Activated naive CD8-positive, alpha-beta T cell treated with anti-CD3 and anti-CD28 coated beads, Interleukin-2, amount 50 U/mL, for 16 hours (primary cell): ENCODE measurements at places on chromosomes 12 and 14.

- no peak for DNase-seq
These were observed 678.7 kb upstream of the TMEM132C start for GRCh38 chr12:127588249-127588648.

DNA sequence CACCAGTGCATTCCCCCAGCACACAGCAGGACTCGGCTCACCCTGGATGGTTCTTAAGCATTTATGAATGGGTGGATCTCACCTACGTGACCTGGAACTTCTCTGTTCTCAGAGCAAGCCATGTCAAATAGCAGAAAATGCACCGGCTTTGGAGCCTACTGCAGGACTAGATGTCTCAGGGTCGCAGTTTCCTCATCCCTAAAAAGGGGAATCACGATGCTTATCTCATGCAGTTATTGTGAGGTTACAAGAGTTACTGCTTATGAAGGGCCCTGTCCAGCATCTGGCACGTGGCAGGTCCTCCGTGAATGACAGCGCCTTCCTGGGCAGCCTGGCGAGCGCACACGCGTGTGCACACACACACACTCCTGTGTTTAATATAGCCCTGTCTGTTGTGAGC is 128.5 kb downstream of the ETV6 start:
- DNase-seq: no peak

GRCh38 chr14:28321475-28322244 is 444.9 kb upstream of the FOXG1 start:
- DNase-seq: no peak

GRCh38 chr12:68560851-68561422 is 49.8 kb upstream of the RAP1B start:
- no peak for DNase-seq

GRCh38 chr14:22466491-22466890 is 122.5 kb downstream of the DAD1 start:
- DNase-seq: no peak

DNA sequence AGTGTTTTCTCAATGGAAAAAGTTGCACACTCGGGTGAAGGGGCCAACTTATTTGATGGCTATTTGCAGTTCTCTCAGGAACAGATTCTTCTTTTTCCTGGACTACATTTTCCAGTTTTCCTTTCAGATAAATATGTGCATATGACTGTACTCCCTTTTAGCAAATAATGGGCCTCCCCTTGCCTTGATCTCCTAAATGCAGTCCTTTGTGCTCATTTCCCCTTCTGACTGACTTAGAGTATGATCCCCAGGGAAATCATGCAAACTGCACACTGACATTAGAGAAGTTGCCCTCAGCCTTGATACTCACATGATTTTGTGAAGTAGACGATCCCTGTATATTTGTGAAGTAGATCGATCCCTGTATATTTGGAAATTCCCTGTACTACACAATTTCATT is 492.9 kb upstream of the NOVA1 start:
- DNase-seq: no peak

DNA sequence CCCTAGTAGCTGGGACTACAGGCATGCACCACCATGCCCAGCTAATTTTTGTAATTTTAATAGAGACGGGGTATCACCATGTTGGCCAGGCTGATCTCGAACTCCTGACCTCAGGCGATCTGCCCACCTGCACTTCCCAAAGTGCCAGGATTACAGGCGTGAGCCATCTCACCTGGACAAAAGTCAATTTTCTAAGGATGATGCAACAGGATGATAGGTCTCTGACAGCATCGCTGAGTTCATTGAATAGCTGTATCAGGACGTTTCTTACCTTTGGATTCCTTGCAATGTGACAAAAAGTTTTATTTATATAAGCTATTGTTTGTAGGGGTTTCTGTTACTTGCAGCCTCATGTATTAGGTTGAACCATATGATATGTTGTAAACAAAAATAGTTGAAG is 55.5 kb upstream of the PCED1B start:
- DNase-seq: no peak

DNA sequence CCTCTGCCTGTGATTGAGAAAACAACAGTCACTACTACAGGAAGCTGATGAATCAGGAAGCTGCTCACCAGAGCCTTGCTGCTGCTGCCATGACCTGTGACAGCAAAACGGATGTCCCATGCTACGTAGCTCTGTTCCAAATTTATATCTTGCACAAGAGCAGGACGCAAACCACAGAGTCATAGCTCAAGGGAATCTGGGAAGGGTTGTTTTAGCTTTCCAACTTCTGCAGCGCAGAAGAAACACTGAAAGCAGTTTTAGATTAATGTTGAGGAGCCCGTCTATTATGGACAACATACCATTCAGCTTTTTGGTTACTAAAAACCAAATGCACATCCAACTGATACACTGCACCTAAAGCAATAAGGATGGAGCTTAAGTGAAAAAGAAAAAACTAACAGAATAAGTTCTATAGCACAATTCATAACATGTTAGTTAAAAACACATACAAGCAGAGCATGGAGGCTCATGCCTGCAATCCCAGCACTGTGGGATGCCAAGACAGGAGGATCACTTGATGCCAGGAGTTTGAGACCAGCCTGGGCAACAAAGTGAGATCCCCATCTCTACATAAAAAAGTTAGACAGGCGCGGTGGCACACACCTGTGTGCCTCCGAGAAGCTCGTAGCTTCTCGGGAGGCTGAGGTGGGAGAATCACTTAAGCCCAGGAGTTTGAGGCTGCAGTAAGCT is 1.7 kb upstream of the ANKRD33 start:
- no peak for DNase-seq

DNA sequence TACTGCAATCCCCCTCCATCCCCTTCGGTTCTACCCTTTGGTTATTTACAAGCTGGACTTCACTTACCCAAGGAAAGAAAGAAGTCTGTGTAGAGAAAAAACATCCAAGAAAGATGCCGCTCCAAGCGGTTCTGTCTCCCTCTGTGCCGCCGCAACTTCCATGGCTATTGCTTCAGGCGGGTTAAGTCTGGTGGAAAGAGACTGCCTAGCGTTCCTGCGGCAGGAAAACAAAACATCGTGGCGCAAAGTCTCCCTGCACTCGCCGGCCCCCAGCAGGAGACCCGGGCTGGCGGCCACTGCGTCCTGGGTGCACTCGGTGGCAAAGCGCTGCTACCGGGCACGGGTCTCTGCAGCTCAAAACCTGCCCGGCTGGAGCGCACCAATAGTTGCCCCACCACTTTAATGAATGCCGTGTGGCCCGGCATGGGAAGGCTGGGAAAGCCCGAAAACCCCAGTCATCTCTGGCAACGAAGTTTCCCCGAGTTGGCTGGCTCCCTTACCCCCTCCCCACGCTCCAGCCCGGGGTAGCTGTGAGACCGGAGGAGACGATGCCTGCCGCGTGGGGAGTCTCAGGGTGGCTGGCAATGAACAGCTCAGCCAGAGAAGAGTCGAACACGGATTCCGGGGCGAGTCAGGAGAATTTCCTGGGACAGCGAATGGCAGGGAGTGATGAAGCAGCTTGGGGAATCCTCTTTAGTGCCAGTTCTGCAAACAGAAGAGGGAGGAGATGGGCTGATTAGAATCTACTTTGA is 3.5 kb upstream of the KCNK10 start:
- DNase-seq: no peak

- DNase-seq: no peak
These were observed 9.1 kb upstream of the EMP1 start for GRCh38 chr12:13187399-13187798.

GRCh38 chr12:58513301-58513834 is 406.9 kb downstream of the LRIG3 start:
- DNase-seq: no peak

DNA sequence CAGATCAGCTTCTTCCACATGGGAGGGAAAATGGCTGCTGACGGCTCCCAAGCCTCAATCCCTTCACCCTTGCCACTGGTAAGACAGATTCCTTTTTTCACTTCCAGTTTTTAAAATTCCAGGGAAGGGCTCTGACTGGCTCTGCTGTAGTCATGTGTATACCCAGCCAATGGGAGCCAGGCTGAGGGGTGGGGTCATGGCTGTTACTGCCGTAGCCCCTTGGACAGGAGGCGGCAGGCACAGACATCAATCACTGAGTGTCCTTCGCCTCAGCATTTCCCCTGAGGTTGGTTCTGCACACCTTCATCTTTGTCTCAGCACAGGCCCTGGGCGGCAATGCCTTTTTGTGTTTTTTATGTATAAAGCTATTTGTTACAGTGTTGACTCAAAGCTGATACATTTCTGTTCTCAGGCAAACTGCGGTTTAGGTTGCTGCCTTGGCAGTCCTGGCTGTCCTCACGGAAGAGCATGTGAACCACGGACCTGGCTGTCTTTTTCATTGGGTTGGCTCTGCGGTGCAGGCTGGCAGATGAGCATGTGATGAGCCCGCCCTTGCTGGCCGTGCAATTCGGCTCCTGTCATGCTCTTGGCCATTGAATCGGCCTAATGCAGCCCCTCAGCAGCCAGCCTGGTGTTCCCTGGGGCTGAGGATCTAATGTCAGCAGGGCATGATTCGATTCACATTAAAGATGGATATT is 74.3 kb downstream of the PPM1A start:
- no peak for DNase-seq

- no peak for DNase-seq
These were observed 175.1 kb downstream of the NRXN3 start for GRCh38 chr14:78345131-78345744.

- DNase-seq: no peak
These were observed 1.8 kb downstream of the PTPN6 start for GRCh38 chr12:6952863-6953441.

- DNase-seq: no peak
These were observed 83.8 kb downstream of the DNAH10 start for GRCh38 chr12:123845881-123846280.

DNA sequence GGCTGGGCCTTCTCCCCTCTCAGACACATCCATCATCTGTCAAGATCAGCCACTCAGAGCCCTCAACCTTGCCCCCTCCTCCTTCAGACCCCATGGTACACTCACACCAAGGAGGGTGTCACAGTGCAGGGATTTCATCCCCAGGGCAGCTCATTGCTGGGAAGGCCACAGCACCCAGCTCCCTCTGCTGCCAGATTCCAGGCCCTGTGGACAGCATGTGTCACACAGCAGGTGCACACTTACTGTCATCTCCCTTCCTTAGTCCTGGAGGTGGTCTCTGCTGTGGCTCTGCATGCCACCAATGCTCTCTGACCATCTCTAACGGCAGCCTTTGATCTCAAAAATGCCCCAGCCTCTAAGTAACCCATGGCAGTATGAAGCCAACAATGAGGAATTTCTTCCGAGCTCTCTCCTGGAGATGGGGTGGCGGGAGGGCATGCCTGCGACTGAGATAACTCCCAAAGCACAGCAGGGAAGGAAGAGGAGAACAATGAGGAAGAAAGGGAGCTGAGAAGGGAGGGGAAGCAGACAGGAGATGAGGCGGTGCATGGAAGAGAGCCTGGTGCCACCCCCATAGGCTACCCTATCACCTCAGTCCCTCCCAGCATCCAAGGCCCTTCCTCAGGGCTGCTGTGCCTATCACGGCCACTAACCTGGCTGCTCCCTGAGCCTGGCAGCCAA is 101.0 kb downstream of the SINHCAF start:
- no peak for DNase-seq

- DNase-seq: no peak
These were observed 213.1 kb upstream of the RTL1 start for GRCh38 chr14:101116486-101117130.
